Suppressor macrophage treated with lipopolysaccharide for 1 hour (primary cell): ENCODE measurements at places on chromosomes 11 and 22.
A peak's percentile ranks its signal among the peaks of the same experiment; 100 is the strongest.

GRCh38 chr11:95088946-95089619 is 563 bp upstream of the ENDOD1 start:
- peak; percentile 40 for DNase-seq

DNA sequence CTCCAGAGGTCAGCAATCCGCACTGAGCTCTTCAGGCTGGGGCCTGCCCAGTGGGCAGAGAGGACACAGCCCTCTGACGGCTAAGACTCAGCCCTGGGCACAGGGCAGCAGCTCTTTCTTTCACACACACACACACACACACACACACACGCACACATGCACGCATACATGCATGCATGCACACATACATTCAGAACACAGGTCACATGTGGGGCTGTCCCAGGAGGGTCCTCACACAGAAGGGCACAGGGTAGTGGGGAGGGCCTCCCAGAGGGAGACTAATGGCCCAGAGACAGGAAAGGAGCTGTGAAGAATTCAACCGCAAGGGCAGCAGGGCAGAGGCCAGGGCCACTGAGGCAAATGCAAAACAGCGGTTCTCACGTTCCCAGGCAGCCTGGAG is 20.3 kb upstream of the XKR3 start:
- no peak for DNase-seq

DNA sequence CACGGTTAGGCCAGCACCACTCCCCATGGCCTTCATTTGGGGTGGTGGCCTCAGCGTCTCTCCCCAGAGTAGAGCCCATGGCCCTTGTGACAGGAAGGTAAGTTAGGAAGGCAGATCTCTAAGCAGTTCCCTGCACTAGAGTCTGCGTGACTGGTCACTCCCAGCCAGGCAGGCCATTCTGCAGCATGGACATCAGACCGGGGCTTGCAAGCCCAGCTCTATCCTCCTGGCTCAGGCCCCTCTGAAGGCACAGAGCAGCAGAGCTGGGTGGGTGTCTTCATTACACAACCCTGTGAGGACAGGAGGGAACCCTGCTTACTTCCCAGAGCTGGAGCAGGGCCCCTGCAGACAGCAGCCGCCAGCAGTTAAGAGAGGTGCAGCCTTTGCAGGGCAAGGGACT is 77.3 kb downstream of the PIWIL3 start:
- no peak for DNase-seq

DNA sequence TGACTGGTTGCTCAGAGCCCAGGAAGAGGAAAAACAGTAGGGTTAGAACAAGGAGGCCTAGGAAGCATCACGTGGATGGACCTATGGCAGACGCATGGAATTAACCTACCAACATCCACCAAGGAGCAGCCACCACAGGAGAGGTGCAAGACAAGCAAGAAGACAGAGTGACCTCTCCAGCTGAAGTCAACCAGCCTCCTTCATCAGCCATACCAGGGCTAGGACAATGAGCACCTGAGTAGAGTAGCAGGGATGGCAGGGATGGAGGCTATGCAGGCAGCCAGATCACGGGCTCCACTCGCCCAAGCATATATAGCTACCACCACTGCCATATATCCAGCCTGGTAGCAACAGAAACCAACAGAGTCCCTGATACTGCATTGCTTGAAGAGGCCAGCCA is 202.1 kb upstream of the B3GAT1 start:
- DNase-seq, result no peak

- no peak for DNase-seq
These were observed 27.0 kb upstream of the LRRC55 start for GRCh38 chr11:57154739-57155138.

GRCh38 chr11:104813532-104813931 is 84.7 kb downstream of the CASP12 start:
- DNase-seq, result no peak

DNA sequence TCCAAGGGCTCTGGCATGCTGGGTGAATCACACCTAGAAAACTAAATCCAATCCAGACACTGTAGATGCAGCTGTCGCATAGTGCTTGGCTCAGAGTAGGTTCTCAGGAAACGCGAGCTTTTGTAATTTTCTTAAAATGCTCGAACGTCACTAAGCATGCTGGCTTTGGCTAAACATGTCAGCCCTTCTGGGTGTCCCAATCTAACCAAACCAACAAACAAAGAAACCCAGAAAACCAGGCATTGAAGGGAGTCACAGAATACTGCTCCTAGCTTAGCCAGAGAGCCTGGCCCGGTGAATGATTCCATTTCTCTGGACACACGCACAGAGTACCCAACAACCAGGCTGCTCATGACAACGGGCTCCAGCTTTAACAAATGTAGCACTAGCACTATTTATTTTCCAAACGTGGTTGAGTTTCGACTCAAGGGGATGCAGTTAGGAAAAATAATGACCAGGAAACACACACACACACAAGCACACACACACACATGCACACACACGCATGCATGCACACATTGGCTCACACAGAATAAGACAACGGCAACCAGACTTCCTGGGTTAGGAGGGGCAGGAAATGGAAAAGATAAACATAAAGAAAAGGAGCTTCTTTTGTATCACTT is 492.6 kb downstream of the MIAT start:
- no peak for DNase-seq

DNA sequence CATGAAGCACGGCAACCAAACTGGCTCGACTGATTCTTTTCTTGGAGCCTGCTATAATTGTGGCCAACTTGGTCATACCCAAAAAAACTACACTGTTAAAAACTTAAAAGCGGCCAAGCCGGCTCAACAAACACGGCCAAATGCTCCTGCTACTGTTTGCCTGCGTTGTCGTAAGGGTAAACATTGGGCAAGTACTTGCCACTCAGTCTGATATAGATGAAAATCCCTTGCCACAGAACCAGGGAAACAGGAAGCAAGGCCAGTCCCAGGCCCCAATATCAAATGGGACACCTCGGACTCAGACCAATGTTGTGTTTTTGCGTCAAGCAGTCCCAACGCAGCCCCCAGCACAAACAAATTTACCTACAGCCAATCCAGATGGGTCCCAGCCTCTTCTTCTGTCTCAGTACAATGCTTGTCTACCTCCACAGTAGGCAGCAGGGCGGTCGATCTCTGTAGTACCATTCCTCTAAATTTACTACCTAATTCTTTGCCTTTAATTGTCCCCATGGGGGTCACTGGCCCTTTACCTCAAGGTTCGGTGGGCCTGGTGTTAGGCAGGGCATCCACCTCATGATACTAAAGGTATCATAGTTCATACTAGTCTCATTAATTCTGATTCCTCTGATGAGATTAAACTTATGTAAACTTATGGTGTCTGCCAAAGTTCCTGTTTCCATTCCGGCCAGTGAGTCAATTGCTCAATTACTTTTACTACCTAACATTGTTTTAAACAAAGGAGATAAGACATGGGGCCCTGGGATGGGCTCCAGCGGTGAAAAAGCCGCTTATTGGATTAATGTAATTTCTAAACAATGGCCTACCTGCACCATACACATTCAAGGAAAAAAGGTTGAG is 3.7 kb upstream of the COMT start:
- peak; percentile 43 for DNase-seq

- DNase-seq, result no peak
These were observed 16.5 kb upstream of the DGKZ start for GRCh38 chr11:46330563-46331281.

- no peak for DNase-seq
These were observed 662.6 kb downstream of the NTM start for GRCh38 chr11:132033051-132033450.

DNA sequence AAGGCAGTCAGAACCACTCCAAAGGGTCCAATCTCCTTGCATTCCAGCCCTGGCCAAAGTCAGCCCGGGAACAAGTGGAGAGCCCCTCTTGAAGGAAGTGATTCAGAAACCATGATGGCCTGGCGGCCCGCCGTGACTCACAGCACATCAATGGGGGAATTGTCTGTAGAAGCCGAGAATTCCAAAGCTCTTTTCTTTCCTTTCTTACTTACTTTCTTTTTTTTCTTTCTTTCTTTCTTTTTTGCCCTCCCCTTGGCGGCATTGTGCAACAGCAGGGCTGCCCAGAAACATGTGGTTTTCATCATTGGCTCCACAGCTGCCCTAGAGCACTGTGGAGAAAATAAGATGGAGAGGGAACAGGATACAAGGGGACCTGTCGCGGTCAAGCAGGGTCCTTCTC is 140.2 kb upstream of the TIMP3 start:
- DNase-seq, result peak; percentile 44

DNA sequence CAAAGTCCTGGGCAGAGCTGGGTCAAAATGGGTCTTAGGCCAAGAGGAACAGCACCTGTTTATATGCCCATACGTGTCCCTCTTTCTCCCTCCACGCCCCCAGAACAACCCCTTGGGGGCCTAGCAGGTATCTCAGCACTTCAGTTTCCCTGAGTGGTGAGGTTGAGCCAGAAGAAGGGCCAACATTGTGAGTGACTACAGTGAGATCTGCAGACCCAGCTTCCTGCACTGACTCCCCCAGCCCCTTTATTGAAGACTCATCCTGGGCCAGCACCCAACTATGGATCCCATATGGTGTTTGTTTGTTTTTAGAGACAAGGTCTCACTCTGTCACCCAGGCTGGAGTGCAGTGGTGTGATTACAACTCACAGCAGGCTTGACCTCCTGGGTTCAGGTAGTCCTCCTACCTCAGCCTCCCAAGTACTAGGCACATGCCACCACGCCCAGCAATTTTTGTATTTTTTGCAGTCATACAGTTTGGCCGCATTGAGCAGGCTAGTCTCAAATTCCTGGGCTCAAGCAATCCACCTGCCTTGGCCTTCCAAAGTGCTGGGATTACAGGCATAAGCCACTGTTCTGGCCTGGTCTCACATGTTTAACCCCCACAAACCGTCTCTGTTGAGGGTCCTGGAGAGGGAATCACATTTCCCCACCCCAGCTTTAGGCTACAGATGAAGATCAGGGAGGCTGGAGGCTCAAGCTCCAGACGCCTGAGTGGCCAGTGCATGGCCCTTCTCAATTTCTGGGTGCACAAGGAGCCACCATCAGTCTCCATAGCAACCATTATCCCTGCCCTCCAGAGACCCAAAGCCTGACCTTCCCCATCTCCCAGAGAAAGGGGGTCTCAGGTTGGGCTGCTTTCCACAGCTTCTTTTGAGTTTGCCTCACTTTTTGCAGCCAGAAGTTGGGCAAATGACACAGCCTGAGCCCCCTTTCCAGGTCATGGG is 1.7 kb upstream of the LARGE2 start:
- DNase-seq, result no peak

- no peak for DNase-seq
These were observed 9.7 kb downstream of the FXYD2 start for GRCh38 chr11:117814766-117815261.

DNA sequence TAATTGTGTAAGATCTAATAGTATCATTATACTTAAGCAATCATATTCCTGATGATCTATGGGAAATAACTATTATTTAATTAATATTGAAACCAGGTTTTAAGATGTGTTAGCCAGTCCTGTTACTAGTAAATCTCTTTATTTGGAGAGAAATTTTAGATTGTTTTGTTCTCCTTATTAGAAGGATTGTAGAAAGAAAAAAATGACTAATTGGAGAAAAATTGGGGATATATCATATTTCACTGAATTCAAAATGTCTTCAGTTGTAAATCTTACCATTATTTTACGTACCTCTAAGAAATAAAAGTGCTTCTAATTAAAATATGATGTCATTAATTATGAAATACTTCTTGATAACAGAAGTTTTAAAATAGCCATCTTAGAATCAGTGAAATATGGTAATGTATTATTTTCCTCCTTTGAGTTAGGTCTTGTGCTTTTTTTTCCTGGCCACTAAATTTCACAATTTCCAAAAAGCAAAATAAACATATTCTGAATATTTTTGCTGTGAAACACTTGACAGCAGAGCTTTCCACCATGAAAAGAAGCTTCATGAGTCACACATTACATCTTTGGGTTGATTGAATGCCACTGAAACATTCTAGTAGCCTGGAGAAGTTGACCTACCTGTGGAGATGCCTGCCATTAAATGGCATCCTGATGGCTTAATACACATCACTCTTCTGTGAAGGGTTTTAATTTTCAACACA is 6.4 kb downstream of the BIRC3 start:
- no peak for DNase-seq

DNA sequence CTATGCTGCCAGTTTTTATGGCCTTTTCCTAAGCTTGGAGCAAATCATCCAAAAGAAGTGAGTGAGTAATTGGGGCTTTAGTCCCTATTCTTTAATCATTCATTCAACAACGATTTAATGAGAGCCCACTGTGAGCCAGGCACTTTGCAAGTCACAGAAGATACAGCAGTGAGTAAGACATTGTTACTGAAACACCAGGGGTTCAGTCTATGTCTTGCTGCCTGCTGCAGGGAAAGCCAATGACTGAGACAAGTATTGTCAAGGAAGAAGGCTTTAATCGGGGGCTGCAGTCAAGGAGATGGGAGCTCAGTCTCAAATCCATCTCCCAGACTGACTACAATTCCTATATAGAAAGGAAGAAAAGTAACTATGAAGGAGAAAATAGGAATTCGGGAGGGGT is 228.3 kb downstream of the FAM181B start:
- DNase-seq, result no peak

GRCh38 chr11:13183826-13184196 is 93.8 kb upstream of the BMAL1 start:
- DNase-seq, result no peak

- DNase-seq, result no peak
These were observed 1.2 kb downstream of the FIBP start for GRCh38 chr11:65886826-65887722.

DNA sequence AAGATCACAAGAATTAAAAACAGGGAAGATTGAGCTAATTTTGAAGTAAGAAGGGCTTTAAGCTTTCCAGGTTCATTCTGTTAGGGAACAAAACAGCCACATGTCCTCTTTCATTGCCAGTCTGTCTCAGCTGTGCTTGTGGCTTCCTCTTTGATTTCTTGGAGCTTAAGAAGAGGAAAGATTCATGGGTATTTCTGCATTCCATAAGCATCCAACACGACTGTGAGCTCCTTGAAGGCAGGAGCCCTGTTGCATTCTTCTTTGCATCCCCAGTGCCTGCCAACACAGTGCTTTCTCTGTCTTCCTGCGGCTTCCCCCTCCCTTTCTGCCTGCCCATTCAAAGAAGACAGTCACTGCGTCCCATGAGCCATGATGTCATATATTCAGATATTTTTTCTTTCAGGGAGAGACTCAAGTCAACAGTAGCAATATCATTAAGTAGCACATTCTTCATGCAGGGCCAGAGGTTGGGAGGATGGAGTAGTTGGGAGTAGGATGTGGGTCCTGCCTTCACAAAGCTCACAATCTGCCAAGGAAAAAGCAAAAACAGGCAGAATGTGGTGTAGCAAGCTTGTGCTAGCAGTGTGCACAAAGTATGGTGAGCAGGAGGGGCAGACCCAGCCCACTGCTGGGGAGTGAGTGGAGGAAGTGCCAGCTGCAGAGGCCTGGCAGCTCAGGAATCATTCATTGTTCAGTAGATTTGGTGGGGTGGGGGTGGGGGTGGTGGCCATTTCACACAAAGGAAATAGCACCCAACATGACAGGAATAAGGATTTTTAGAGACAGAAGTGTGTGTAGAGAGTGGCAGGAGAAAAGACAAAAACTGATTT is 162.1 kb upstream of the RASSF10 start:
- no peak for DNase-seq

GRCh38 chr11:107131756-107132155 is 113.5 kb upstream of the GUCY1A2 start:
- DNase-seq, result no peak

GRCh38 chr11:120738516-120739046 is 227.0 kb downstream of the GRIK4 start:
- DNase-seq, result no peak
